PC-3 (cell line): ENCODE measurements at places on chromosomes 16 and 17.

DNA sequence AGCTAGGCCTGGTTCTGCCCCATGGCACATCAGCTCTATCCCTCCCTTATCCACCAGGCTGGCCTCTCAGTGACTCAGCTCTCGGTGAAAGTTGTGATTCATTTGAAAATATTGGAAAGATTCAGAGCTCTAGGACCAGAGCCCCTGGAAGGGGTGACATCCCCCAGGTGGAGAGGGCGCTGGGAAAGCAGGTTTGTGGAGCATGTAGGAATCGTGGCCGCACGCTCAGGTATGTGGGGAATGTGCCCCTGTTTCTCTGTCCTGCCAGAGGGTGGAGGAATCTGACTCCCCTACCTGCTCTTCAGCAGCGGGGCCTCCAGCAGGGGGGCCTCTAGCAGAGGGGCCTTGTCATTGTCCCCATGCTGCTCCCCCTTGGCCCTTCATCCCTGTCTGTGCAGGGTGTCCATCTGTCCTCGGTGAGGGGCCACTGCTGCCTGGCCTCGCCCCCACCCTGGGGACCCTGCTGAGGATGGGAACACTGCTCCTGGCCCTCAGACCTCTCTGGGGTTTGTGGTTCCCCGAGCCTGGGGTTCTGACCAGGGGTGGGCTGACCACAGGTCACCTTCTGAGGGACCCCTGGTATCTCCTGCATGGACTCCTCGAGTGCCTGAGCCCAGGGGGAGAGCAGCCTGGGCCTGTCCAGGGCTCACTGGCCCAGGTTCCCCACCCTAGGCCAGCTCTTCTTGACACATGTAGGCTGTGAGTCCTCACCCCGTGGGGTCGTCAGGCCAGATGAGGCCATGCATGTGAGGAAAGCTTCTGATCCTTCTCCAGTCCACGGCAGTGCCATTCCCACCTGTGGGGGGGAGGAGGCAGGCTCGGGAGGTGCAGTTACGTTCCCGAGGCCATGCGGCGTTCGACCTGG is 47.5 kb downstream of the NT5M start:
- DNase-seq: peak; percentile 58

GRCh38 chr16:84603140-84603816 is 14.6 kb downstream of the COTL1 start:
- DNase-seq: peak; percentile 92

- DNase-seq: no peak
Measured at GRCh38 chr16:74720579-74720978, 19.9 kb upstream of the MLKL start.

DNA sequence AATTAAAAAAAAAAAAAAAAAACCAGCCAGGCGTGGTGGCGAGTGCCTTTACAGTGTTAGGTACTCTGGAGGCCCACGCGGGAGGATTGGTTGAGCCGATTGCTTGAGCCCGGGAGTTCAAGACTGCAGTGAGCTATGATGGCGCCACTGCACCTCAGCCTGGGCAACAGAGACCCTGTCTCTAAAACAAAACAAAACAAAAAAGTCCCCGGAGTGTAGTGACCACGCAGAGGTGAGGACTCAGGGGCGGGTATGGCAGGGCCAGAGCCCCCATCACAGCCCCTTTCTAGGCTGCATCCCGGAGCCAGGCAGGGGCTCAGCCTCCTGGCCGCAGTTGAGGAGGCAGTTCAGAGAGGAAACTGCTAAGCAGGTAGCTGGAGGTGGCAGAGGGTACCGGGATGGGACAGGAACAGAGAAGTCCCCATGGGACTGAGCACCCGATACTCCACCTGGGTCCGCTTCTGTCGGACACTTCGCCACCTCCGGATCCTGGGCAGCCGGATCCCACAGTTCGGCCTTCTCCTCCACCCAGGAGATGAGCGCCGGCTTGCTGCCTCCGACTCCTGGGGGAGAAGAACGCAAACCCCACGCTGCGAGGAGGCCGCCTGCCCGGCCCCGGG is 800 bp downstream of the ZNF747 start:
- no peak for DNase-seq

- DNase-seq: no peak
Measured at GRCh38 chr17:34275881-34276280, 5.9 kb downstream of the CCL7 start.

GRCh38 chr16:81443688-81444447 is 740 bp upstream of the CMIP start:
- DNase-seq: no peak

- DNase-seq: peak; percentile 23
Measured at GRCh38 chr16:85718682-85719081, 29.9 kb upstream of the GINS2 start.

GRCh38 chr17:17413215-17413792 is 63.5 kb upstream of the MED9 start:
- DNase-seq: peak; percentile 78
